Colonic mucosa (tissue), 4 donors: ENCODE measurements at places on chromosomes 1 and 21. TPM values are rescaled to one million over a fixed set of nuclear protein-coding genes. Genes with fewer than 3 reads are reported as not detected.

- no peak overlapping the region for H3K27ac ChIP-seq
- no peaks in the 10 kb centered on the region for H3K36me3 ChIP-seq
- H3K27me3 ChIP-seq: no peaks in the 10 kb centered on the region
- no peak overlapping the region for H3K4me3 ChIP-seq
- no peaks in the 10 kb centered on the region for H3K4me1 ChIP-seq
These were observed 193.8 kb downstream of the ZC3H11B start for GRCh38 chr1:219419065-219419464.

The TMEM269 gene
- 0.10 TPM for total RNA-seq

- H3K4me3 ChIP-seq: no peak overlapping the region
- no peaks in the 10 kb centered on the region for H3K36me3 ChIP-seq
- H3K27ac ChIP-seq: no peak overlapping the region
These were observed 3.6 kb upstream of the PKN2 start for GRCh38 chr1:88680471-88680870.

- H3K4me3 ChIP-seq: no peak overlapping the region
- no peaks in the 10 kb centered on the region for H3K27me3 ChIP-seq
- no peak overlapping the region for H3K27ac ChIP-seq
- H3K4me1 ChIP-seq: no peaks in the 10 kb centered on the region
- no peak for DNase-seq
- H3K36me3 ChIP-seq: no peaks in the 10 kb centered on the region
These were observed 138.8 kb upstream of the HMGB4 start for GRCh38 chr1:33725037-33725436.

The LCE1E gene
- not detected for total RNA-seq
